ENCODE measurements at places on chromosomes 16 and 17.

- DNase-seq = no peak
Observed at GRCh38 chr16:85157813-85158742, 45.8 kb upstream of the CIBAR2 start.

DNA sequence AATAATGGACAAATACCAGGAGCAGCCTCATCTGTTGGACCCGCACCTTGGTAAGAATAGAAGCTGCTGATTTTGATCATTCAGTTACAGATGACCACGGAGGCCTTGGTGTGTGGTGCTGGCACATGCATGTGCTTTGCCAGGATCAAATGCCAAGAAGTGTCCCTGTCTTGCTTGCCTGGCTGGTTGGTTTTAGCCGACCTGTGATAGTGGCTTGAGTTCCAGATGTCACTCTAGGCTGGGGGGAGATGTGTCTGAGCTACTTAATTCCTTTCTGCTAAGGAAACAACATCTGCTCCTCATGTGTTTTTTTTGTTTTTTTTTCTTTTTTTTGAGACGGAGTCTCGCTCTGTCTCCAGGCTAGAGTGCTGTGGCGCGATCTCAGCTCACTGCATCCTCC is 4.3 kb downstream of the TBCD start:
- DNase-seq = no peak

DNA sequence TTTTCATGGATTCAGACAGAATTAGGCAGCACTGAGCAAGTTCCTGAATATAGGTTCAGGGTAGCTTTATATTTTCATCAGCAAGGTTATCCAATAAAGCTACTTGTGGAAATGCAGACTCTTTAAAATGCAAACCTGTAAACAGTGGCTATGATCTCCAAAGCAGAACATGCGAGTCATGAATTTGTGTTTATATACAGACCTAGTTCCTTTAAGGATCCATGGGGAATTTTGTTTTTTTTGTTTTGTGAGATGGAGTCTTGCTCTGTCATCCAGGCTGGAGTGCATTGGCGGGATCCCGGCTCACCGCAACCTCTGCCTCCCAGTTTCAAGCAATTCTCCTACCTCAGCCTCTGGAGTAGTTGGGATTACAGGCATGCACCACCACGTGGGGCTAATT is 14.8 kb downstream of the CLEC16A start:
- no peak for DNase-seq

- no peak for DNase-seq
Observed at GRCh38 chr17:32805029-32805976, 71.6 kb downstream of the MYO1D start.

DNA sequence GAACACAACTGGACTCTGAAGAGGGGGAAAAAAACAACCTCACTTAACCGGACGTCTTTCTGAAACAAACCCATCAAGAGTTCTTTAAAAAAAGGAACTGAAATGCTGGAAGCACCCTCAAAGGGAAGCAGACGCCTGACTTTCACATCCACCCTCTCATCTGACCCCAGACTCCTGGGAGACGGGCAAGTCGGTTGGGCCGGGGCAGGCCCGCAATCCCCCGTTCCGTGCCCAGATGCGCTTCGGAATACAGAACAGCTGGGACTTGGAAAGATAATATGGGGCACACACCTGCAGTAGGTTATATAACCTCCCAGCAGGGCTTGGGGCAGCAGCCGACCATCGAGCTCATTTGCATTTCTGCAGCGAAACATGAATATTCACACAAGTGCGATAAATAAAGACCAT is 3.7 kb downstream of the ARHGAP27 start:
- DNase-seq = no peak

- no peak for DNase-seq
Observed at GRCh38 chr17:27595208-27595607, 35.8 kb upstream of the LGALS9 start.

GRCh38 chr17:68700421-68700820 is 99.3 kb upstream of the FAM20A start:
- DNase-seq = no peak

- no peak for DNase-seq
Observed at GRCh38 chr16:72101195-72101594, 7.5 kb downstream of the DHX38 start.

DNA sequence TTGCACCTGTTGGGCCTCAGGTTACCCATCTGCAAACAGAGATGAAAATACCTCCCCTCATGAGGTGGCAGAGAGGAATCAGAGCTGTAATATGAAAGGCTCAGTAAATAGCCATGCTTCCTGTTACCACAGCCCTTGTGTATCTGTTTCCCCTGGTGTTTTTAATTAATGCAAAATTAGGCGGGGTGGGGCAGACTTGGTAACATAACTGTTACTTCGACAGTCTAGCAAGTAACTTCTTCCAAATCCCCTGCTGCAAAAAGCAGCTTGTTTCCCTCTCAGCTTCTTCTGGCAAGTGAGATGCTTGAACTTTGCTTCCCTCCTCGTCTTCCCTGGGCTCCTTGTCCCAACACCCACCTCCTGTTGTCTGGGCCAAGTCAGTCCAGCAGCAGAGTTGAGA is 381.5 kb downstream of the CPPED1 start:
- no peak for DNase-seq

GRCh38 chr17:82841921-82842596 is 2.2 kb upstream of the ZNF750 start:
- no peak for DNase-seq

DNA sequence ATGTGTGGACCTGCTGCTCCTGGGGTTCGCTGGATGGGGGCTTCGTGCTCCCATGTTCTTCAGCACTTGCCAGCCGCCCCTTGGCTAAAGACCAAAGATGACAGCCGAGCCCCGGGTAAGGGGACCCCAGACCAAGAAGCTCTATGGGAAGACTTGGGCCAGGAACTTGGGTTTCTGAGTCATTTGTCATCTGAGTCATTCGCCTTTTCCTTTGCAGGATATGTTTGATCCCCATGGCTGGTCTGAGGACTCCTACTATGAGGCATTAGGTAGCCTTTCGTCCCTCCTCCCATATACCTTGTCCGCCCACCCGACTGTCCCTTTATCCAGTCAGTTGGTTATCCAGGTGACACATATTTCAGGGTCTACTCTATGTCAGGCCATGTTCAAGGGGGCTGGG is 17.7 kb upstream of the ITGB4 start:
- DNase-seq = no peak

DNA sequence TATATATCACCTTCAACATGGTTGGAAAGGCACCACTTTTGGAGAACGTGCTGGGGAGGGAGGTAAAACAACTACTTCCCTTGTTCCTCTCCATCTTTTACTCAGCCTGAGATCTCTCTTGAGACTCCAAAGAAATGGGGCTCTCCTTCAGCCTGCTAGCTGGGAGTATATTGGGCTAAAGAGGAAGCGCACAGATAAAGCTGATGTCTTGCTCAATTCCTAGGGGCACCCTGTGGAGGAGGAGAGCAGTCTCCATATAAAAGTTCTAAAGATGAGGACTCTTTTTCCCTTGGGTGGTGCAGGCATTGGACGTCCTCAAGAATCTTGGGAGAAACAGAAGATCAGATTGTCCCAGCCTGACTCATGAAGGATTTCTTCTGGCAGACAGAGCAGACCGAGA is 4.6 kb upstream of the ETV4 start:
- DNase-seq = no peak

DNA sequence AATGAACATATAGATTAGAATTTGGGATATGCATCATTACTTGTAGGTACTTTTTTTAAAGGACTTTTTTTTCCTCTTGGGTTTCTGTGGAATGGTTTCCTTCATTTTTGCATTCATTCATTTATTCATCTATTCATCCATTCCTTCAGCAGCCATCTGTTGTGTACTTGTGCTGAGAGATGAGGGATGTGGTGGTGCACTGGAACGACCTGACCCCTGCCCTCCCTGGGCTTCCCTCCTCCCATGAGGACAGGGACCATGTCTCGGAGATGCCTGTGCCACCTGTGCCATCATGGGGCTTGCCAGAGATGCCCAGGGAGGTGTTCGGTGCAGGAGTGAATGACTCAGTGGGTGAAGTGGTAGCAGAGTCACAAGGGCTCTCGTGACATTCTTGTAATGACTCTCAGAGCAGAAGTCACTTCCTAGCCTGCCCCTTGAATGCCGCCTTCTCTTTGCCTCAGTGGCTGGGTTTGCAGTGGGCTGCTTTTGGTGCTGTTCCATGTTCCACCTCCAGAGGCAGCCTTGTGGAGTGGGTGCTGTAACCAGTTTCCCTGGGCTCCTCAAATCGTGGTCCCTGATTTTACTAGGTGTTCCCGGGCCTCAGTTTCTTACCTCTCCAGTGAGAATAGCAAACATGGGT is 43.9 kb downstream of the CLEC16A start:
- peak; percentile 39 for DNase-seq

DNA sequence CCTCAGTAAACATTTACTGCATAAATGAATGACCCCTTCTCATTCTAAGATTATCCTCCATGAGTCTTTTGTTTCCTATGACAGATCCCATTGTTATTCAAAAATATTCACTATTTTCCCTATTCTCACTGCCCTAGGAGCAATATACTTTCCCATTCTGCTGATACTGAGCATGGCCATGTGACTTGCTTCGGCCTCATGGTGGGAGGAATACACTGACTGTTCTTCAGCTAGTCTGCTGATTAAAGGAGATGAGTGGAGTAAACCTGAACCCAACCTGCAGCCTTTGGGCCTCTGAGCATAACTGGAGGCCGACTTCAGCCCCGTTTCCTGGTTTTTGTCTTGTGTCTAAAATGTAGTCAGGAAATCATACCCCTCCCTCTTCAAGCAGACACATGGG is 531.8 kb upstream of the SALL1 start:
- DNase-seq = no peak

DNA sequence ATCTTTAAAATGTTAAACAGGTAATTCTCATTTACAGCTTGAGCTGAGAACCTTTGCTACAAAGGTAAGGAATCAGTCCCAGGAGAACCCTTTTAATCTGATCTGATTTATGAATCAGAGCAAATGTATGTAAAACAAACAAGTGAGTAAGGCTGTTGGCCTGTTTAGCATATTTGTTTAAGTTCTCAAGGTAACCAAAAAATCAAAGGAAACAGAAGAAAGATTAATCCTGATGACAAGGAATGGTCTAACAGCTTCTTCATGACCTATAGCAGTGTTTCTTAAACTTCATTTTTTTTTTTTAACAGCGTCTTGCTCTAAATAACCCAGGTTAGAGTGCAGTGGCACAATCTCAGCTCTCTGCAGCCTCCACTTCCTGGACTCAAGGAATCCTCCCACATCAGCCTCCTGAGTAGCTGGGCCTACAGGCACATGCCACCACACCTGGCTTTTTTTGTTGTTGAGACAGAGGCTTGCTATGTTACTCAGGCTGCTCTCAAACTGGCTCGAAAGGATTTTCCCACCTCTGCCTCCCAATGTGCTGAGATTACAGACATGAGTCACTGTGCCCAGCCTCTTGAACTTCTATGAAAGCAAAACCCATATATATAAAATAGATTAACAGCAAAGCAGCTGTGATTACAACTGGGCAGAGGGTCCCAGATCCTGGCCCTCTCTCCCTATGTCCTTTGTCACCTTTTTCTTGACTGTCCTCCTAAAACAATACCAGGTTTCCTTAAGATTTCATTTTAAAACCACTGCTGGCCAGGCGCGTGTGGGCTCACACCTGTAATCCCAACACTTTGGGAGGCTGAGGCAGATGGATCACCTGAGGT is 5.1 kb upstream of the JPT1 start:
- no peak for DNase-seq

GRCh38 chr17:58416937-58417299 is 416 bp downstream of the RNF43 start:
- DNase-seq = no peak

- DNase-seq = no peak
Observed at GRCh38 chr16:57873218-57873617, 70.9 kb upstream of the KIFC3 start.

Data from stimulated activated CD4-positive, alpha-beta T cell treated with anti-CD3 and anti-CD28 coated beads, TNF-alpha, amount 100 ng/mL, for 4 hours (primary cell).